ENCODE measurements at places on chromosomes 6 and 20.

GRCh38 chr6:3297006-3297405, 38.3 kb downstream of the PSMG4 start:
- DNase-seq, result no peak

DNA sequence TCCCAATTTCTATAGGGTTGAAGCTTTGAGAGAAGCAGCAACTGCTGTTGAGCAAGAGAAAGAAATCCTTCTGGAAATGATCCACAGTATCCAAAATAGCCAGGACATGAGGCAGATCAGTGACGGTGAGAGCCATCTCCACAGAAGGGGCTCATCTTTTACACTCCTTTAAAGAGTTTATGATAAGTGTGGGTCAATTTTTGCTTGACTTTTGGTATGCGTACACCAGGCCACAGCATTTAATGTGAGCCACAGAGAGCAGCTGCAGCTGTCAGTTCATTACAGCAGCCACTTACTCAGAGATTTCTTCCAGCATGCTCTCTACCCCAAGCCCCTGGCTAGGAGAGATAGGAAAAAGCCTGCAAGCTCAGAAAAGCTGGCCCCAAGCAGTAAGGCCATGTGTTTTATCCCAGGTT, 9.9 kb downstream of the BAG2 start:
- DNase-seq, result no peak

DNA sequence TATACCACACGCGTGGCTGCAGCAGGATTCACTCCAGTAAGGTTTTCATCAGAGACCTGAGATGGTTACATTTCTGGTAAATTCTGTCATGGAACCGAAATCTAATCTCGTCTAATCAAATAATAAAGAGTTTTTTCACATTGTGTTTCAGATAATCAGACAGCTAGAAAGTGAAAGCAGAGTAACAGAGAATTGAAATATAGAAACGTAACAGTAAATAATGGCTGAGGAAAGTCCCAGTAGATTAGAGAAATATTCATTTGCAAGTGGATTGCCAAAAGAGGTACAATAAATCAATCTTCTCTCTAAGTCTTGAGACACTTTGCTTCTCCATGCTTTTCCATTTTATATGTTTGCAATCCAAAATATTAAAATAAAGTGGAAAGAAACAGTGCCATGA, 42.4 kb downstream of the PKHD1 start:
- no peak for DNase-seq

- no peak for DNase-seq
These were observed 94.6 kb downstream of the PSMG4 start for GRCh38 chr6:3353213-3353903.

- DNase-seq, result peak; percentile 45
These were observed 4.8 kb upstream of the SRSF12 start for GRCh38 chr6:89122625-89123024.

DNA sequence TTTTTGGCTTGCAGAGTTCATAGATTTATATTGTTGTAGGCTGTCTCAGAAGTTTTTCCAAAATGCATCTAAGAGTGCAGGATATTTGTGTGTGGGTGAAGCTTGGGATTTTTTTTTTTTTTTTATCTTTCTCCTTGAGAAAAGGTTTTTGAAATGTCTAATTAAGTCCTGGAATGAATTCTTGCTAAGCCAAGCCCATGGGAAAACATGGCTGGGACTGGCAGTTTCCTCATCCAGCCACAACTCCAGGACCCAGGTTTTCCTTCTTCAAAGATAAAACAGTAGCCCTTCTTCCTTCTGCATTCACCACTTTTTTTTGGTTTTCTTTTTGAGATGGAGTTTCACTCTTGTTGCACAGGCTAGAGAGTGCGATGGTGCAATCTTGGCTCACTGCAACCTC, 242.5 kb upstream of the JAG1 start:
- DNase-seq, result no peak

GRCh38 chr6:88655586-88655985, 307.8 kb downstream of the RNGTT start:
- no peak for DNase-seq

DNA sequence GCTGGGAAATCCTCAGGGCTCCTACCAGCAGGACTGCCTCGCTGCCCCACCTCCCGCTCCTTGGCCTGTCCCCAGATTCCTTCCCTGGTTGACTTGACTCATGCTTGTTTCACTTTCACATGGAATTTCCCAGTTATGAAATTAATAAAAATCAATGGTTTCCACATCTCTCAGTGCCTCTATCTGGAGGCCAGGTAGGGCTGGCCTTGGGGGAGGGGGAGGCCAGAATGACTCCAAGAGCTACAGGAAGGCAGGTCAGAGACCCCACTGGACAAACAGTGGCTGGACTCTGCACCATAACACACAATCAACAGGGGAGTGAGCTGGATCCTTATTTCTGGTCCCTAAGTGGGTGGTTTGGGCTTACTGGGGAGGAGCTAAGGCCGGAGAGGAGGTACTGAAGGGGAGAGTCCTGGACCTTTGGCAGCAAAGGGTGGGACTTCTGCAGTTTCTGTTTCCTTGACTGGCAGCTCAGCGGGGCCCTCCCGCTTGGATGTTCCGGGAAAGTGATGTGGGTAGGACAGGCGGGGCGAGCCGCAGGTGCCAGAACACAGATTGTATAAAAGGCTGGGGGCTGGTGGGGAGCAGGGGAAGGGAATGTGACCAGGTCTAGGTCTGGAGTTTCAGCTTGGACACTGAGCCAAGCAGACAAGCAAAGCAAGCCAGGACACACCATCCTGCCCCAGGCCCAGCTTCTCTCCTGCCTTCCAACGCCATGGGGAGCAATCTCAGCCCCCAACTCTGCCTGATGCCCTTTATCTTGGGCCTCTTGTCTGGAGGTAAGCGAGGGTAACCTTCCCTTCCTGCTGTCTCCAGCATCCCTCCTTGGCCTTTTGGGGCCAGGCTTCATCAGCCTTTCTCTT, at the start of gene CFB:
Gene CFB (plus strand): TSS at position 589 of the 863 bp plus-strand sequence. CDS start 127 bp downstream, at position 716.
- DNase-seq, result peak; percentile 93

GRCh38 chr20:42442716-42443115, 747.0 kb downstream of the PTPRT start:
- no peak for DNase-seq

GRCh38 chr6:6006428-6007365, at the start of gene NRN1:
TSS of gene NRN1 (minus strand) at chr6:6006925. CDS start at chr6:6006749, 176 bp downstream.
- peak; percentile 81 for DNase-seq

- no peak for DNase-seq
These were observed 219.8 kb downstream of the ERMARD start for GRCh38 chr6:169971081-169971861.

DNA sequence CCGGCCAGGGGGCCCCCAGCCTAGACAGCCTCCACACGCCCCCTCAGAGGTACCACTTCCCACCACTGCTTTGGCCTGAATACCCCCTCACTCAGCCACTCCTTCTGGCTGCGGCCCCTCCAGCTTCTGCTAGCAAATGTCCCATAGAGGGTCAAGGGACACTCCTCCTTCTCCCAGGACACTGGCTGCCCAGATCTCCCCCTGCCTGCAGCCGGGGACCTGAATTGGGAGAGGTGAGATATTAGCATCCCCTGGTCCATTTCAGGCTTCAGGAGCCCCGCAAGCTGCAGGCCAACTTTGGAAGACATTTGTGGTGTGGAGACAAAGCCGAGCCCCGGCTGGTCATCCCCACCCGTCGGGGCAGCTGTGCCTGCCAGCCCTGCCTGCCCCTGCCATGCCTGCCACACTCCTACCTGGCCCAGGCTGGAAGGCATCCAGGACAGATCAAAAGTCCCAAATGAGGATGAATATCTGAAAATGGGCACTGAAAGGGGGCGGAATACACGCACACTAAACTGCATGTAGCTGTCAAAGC, 32.5 kb upstream of the FOXC1 start:
- DNase-seq, result no peak

DNA sequence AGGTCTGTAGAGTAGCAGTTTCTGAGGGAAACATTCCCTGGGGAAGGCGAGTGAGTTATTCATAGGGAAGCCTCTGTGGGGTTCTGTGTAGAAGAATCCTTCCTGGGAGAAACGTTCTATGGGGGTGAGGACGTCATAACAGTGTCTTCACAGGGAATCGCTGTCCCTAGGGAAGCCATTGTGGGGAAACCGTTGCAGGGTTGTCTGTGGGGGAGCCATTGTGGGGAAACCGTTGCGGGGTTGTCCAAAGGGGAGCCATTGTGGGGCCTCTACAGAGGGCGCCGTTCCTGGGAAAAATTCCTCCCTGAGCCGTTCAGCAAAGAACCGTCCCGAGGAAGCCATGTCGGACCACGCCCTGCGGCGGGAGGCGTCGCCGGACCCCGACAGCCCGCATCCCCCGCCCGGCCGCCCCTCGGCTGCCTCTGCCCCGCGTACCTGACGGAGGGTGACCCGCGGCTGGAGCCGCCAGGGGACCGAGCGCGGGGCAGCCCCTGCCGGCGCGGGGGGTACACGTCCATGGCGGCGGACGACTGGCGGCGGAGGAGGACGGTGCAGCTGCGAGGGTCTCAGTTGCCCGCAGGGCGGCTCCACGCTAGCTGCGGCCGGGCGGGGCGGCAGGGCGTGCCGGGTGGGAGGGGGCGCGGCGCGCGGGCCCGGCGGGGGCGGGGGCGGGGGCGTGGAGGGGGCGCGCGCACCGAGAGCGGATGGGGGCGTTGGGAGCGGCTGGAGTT, at the start of gene DNAAF9:
Gene DNAAF9 (minus strand): TSS at position 630 of the 731 bp plus-strand sequence. CDS start 112 bp downstream, at position 518.
- DNase-seq, result peak; percentile 85
